MM.1S (cell line): ENCODE measurements at places on chromosomes 4 and X.

- no peak overlapping the region for H3K27ac ChIP-seq
- H3K27me3 ChIP-seq: no peaks in the 10 kb centered on the region
- H3K4me1 ChIP-seq: no peaks in the 10 kb centered on the region
- DNase-seq: no peak
- no peaks in the 10 kb centered on the region for H3K36me3 ChIP-seq
Measured at GRCh38 chr4:127194281-127194680, 438.5 kb upstream of the INTU start.

DNA sequence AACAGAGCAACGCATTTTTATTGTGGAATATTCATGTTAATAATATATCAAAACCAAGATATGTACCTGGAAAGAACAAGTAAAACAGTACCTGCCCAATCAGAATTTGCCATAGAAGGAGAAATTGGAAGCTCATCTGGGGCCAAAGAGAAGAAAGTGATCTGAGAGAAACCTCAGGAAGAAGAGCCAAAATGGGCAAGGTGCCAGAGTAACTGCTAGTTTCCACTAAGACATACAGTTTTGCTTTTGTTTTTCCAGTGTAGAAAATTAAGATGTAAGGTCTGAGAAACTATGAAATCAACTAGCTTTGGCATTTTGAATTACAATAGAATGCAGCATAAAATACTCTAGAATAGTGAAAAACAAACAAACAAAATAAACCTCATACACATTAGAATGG is 2201.2 kb downstream of the ARAP2 start:
- DNase-seq: peak; percentile 8
- H3K27me3 ChIP-seq: no peaks in the 10 kb centered on the region
- no peaks in the 10 kb centered on the region for H3K36me3 ChIP-seq
- H3K27ac ChIP-seq: no peak overlapping the region
- no peak overlapping the region for H3K4me3 ChIP-seq
- no peaks in the 10 kb centered on the region for H3K4me1 ChIP-seq

DNA sequence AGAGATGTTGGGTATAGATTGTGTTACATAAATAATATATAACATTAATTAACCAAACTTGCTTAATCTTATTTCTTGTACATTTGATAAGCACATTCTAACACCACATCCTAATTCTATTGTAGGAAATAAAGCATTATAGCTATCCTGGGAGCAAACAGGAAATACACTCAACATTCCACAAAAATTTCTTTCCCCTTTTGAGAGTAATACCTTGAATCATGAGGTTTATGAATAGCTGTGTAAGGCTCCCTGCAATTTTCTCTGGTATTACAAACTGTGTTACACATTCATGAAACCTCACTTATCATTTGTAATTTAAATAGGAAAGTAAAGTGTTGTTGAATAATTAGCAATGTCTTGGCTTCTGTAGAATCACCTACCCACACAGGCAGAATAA is 95.1 kb downstream of the TMEM47 start:
- no peak overlapping the region for H3K27ac ChIP-seq
- no peaks in the 10 kb centered on the region for H3K27me3 ChIP-seq
- no peaks in the 10 kb centered on the region for H3K36me3 ChIP-seq
- DNase-seq: no peak
- H3K4me3 ChIP-seq: no peak overlapping the region

- H3K4me1 ChIP-seq: no peaks in the 10 kb centered on the region
- no peaks in the 10 kb centered on the region for H3K36me3 ChIP-seq
- H3K27me3 ChIP-seq: no peaks in the 10 kb centered on the region
- no peak overlapping the region for H3K4me3 ChIP-seq
- DNase-seq: no peak
- H3K27ac ChIP-seq: no peak overlapping the region
Measured at GRCh38 chr4:186606591-186606992, 51.2 kb upstream of the MTNR1A start.

GRCh38 chrX:11470250-11470974 is 177.2 kb downstream of the AMELX start:
- no peaks in the 10 kb centered on the region for H3K4me1 ChIP-seq
- no peaks in the 10 kb centered on the region for H3K27me3 ChIP-seq
- no peak for DNase-seq
- H3K36me3 ChIP-seq: no peaks in the 10 kb centered on the region
- no peak overlapping the region for H3K27ac ChIP-seq
- H3K4me3 ChIP-seq: no peak overlapping the region

- DNase-seq: no peak
- no peaks in the 10 kb centered on the region for H3K36me3 ChIP-seq
- H3K4me3 ChIP-seq: no peak overlapping the region
Measured at GRCh38 chr4:175441256-175441655, 370.8 kb downstream of the GPM6A start.

GRCh38 chr4:79022529-79022928 is 83.3 kb upstream of the PAQR3 start:
- H3K4me3 ChIP-seq: no peak overlapping the region
- no peaks in the 10 kb centered on the region for H3K36me3 ChIP-seq
- H3K27me3 ChIP-seq: no peaks in the 10 kb centered on the region

- H3K36me3 ChIP-seq: no peaks in the 10 kb centered on the region
- H3K4me3 ChIP-seq: no peak overlapping the region
- no peaks in the 10 kb centered on the region for H3K4me1 ChIP-seq
Measured at GRCh38 chrX:104310090-104310489, 55.4 kb upstream of the ESX1 start.

- H3K27ac ChIP-seq: no peak overlapping the region
- H3K36me3 ChIP-seq: no peaks in the 10 kb centered on the region
- no peak overlapping the region for H3K4me3 ChIP-seq
- DNase-seq: no peak
Measured at GRCh38 chr4:46390355-46391058, 579 bp upstream of the GABRA2 start.

DNA sequence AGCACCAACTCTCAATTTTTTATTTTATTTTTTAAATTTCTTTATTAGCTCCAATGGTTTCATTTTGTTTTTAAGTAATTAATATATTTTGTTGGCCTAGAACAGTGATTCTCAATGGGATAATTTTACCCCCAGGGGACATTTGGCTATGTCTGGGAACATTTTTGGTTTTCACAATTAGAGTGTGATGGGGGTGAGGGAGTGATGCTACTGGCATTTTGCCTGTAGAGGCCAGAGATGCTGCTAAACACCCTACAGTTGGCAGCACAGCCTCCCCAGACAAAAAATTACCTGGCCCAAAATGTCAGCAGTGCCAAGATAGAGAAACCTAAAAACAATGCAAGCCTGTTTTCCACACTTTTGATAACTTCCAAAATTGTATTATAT is 64.6 kb downstream of the HHIP start:
- H3K27me3 ChIP-seq: no peaks in the 10 kb centered on the region
- DNase-seq: no peak
- H3K27ac ChIP-seq: no peak overlapping the region
- no peaks in the 10 kb centered on the region for H3K4me1 ChIP-seq

- DNase-seq: no peak
- H3K27ac ChIP-seq: no peak overlapping the region
- no peaks in the 10 kb centered on the region for H3K27me3 ChIP-seq
- no peaks in the 10 kb centered on the region for H3K36me3 ChIP-seq
Measured at GRCh38 chrX:119900976-119901375, 5.3 kb downstream of the AKAP14 start.

DNA sequence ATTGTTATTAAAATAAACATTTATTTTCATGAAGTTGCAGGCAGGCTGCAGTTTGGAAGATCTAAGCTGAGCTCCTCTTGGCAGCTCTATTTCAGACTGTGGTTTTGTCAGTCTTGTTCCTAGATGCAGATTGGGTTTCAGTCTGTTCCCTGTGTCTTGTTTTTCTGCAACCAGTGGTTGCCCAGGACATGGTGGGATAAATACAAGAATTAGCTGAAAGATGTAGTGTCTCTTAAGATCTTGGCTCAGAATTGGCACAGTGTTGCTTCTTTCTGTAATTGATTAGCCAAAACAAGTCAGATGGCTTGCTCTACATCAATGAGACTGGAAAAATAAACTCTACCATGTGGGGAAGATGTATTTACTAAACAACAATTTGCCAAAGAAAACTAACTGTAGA is 283.0 kb upstream of the BOD1L1 start:
- no peak for DNase-seq
- peaks cover 9% of the 10 kb centered on the region; the same call in 1 of the 2 replicates for H3K4me1 ChIP-seq
- H3K4me3 ChIP-seq: no peak overlapping the region
- H3K27me3 ChIP-seq: no peaks in the 10 kb centered on the region
- no peak overlapping the region for H3K27ac ChIP-seq

GRCh38 chrX:28498658-28499057 is 88.6 kb upstream of the IL1RAPL1 start:
- no peaks in the 10 kb centered on the region for H3K36me3 ChIP-seq
- DNase-seq: no peak
- H3K4me3 ChIP-seq: no peak overlapping the region
- H3K4me1 ChIP-seq: no peaks in the 10 kb centered on the region
- no peak overlapping the region for H3K27ac ChIP-seq

GRCh38 chr4:47837094-47837907 is 566 bp downstream of the CORIN start:
- H3K27ac ChIP-seq: no peak overlapping the region
- peak overlapping the region; percentile 65 for H3K4me3 ChIP-seq
- 0 out of 2 replicates have a peak, but pooled peaks cover 5% of the 10 kb centered on the region for H3K27me3 ChIP-seq
- H3K36me3 ChIP-seq: no peaks in the 10 kb centered on the region
- DNase-seq: no peak

- H3K27me3 ChIP-seq: no peaks in the 10 kb centered on the region
- H3K4me1 ChIP-seq: no peaks in the 10 kb centered on the region
- no peak overlapping the region for H3K27ac ChIP-seq
- no peak for DNase-seq
Measured at GRCh38 chrX:21354725-21355124, 19.5 kb upstream of the CNKSR2 start.

DNA sequence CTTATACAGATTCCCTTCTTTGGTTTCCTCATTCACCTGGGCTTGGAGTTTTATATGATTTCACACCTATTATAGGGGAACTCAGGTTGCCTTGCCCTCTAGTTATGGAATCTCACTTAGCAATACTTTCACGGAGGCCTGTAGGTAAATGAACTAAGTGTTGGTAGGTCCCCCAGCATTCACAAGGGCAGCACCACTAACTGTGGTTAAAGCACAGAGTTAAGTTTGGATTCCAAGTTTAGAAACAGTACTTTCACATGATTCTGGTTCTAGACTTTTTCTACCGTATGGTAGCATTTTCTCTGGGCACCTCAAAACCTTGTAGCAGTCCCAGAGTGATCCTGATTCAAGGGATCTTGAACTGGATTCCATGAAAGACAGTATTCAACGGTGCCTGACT is 46.4 kb downstream of the SH2D1A start:
- H3K27ac ChIP-seq: no peak overlapping the region
- H3K4me1 ChIP-seq: peaks cover 15% of the 10 kb centered on the region
- H3K36me3 ChIP-seq: no peaks in the 10 kb centered on the region
- DNase-seq: no peak
- H3K4me3 ChIP-seq: no peak overlapping the region
- no peaks in the 10 kb centered on the region for H3K27me3 ChIP-seq

DNA sequence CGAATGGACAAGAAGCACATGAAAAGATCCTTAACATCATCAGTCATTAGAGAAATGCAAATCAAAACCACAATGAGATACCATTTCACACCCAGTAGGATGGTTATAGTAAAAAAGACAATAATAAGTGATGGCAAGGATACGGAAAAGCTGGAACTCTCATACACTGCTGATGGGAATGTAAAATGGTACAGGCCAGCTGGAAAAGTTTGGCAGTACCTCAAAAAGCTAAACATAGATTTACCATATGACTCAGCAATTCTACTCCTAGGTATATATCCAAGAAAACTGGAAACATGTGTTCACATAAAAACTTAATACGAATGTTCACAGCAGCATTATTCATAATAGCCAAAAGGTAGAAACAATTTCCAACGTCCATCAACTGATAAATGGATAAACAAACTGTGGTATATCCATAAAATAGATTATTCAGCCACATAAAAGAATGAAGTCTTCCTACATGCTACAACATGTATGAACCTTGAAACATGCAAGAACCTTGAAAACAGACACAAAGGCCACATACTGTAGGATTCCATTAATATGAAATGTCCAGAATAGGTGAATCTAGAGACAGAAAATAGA is 11.9 kb downstream of the RPS6KA3 start:
- no peak overlapping the region for H3K27ac ChIP-seq
- H3K27me3 ChIP-seq: no peaks in the 10 kb centered on the region
- no peaks in the 10 kb centered on the region for H3K4me1 ChIP-seq
- no peaks in the 10 kb centered on the region for H3K36me3 ChIP-seq
- DNase-seq: no peak

DNA sequence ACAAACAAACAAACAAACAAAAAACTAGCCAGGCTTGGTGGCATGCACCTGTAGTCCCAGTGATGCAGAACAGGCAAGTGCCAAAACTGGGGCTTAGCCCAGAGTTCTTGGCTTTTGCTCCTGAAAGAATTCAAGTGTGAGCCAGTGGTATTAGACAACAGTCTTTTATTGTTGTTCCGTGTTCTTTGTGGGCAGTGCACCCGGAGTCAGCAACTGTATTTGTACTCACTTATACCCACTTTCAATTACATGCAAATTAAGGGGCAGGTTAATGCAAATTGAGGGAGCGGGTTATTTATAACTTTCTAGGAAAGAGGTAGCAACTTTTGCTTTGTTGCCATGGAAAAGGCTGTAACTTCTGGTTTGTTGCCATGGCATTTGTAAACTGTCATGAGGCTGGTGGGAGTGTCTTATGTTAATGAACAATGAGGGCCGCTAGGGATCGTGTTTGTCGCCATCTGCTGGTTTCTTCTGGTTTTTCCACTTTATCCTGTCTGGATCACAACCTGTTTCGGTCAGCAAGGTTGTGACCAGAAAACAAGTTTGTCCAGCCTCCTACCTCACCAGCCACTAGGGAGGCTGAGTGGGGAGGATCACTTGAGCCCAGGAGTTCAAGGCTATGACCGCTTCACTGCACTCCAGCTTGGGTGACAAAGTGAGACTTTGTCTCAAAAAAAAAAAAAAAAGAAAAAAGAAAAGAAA is 88.8 kb upstream of the ESX1 start:
- no peak overlapping the region for H3K4me3 ChIP-seq
- no peaks in the 10 kb centered on the region for H3K4me1 ChIP-seq
- H3K27me3 ChIP-seq: no peaks in the 10 kb centered on the region
- no peak overlapping the region for H3K27ac ChIP-seq

DNA sequence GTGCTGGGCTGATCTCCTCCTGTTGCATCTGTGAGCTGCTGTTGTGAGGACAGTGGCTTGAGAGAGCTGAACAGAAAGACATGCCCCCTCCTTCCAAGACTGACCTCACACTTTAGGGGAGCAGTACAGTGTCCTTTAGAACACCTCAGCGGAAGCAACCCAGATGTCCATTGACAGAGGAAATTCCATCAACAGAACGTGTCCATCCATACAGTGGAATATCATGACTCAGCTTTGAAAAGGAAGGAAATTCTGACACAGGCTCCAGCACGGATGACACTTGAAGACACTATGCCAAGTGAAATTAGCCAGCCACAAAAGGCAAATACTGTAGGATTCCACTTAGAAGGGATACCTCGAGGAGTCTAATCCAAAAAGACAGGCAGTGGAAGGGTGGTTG is 103.5 kb downstream of the GPR143 start:
- H3K4me3 ChIP-seq: no peak overlapping the region
- H3K27ac ChIP-seq: no peak overlapping the region
- H3K36me3 ChIP-seq: no peaks in the 10 kb centered on the region
- no peaks in the 10 kb centered on the region for H3K4me1 ChIP-seq
- DNase-seq: no peak
- H3K27me3 ChIP-seq: no peaks in the 10 kb centered on the region
